Activated CD4-positive, alpha-beta T cell treated with anti-CD3 and anti-CD28 coated beads for 36 hours (primary cell): ENCODE measurements at places on chromosomes 4 and X.

- no peak for DNase-seq
Observed at GRCh38 chrX:142266417-142266816, 61.3 kb upstream of the MAGEC2 start.

DNA sequence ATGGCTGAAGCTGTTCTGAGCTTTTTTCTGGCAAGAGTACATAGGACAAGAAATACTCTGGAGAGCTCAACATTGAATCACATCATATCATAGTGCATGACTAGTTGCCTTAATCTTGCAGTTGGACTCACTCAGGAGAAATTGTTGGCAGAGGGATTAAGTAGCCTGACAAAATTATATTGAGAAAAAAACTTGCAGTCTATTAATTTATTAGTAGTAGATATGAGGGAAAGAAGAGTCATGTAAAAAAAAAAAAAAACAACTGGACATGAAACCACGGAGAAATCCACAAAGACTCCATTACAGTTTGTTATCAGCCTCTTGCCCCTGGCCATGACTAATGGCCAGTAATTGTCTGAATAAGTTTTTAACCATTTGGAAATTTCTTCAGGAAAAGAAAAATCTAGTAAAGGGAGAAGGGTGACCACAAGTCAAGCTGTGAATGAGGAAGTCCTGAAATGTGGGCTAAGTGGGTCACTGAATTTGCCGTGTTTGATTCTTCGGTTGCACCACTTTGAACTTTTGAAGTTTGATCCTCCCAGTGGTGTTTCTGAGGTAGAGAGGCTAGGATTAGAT is 45.6 kb downstream of the FHL1 start:
- no peak for DNase-seq

- peak; percentile 72 for DNase-seq
Observed at GRCh38 chr4:184825141-184825895, 450 bp downstream of the ACSL1 start.

GRCh38 chr4:173766171-173766600 is 236.2 kb upstream of the HAND2 start:
- no peak for DNase-seq
